ENCODE measurements at places on chromosomes 13 and 19.
A peak's percentile ranks its signal among the peaks of the same experiment; 100 is the strongest.

DNA sequence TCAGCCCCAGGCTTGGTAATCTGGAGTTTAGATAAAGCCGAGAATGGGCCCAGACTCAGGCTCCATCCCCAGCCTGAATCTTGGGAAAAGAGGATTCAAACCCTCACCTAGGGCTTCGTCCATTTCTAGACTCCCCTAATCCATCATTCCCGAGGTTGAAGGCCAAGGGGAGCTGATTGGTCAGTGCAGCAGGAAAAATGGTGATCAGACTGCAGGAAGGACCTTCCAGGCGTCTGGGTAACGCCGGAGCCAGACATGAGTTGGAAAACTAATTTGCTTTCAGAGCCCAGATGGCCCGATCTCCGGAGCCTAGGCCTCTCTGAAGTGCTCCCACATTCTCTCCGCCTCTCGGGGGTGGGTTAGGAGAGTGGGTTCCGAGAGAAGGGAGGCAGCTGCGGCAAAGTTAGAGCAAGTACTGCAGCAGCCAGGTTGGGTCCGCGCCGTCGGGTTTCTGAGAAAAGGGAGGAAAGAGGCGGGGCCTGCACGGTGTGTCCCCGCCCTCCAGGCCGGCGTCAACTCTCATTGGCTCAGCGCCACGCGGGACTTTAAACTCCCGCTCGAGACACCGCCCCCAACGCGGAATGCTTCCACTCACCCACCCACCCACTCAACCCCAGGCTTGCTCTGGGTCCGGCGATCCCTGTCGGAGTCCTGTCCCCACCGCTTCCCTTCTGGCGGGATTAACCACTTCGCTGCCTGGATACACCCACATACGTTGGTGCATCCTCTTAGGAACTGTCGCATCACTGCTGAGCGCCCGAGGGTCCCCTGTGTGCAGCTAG, 788 bp upstream of the RTBDN start:
- DNase-seq, result peak; percentile 54

GRCh38 chr19:17254636-17255035, 8.9 kb upstream of the NR2F6 start:
- DNase-seq, result no peak

GRCh38 chr13:20824762-20825476, 51.2 kb upstream of the EEF1AKMT1 start:
- DNase-seq, result no peak

DNA sequence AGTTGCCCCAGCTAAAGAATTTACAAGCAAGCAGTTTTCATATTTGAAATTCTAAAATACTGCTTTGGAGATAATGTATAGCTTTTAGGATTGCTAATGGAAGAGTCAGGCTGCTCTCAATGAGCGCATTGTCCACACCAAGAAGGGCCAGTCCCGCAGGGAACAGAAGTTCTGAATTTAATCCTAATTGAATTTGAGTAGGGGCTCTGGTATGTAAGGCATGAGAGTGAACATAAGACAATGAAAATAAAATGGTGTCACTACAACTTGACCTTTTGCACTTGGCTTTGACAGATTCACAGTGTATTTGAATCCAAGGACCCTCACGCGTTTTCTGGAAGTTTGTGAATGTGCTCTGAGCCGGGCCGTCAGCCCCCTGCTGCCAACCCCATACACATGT, 32.6 kb downstream of the RAB20 start:
- DNase-seq, result no peak

DNA sequence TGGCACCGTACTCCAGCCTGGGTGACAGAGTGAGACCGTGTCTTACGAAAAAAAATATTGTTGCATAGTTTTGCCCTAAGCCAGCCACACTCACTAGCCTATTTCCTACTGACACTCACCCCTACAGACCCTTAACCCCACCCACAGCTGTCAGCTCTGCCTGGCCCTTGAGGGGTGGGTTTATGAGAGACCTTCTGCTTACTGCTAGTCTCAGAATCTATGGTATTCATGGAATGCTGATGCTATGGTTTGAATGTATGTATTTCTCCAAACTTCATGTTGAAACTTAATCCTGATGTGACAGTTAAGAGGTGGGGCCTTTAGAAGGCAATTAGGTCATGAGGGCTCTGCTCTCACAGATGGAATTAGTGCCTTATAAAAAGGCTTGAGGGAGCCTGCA, 79.2 kb upstream of the LRCH1 start:
- no peak for DNase-seq

- DNase-seq, result peak; percentile 21
Observed at GRCh38 chr13:30978981-30979956, 46.8 kb downstream of the TEX26 start.

DNA sequence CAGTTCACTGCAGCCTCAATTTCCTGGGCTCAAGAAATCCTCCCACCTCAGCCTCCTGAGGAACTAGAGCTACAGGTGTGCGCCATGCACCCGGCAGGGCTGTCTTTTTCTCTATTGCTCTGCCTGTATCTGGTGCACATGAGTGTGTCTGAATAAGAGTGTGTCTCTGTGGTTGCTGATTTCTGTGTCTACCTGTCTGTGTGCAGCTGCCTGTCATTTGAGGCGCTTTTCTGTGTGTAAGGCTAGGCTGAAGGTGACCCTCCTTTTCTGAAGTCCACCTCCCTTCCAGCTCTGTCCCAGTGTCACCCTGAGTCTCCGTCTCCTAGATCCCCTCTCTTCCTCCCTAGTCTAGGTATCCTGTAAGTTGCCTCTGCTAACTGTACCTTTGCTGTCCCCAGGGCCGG, 1.5 kb upstream of the PRR12 start:
- DNase-seq, result no peak

- no peak for DNase-seq
Observed at GRCh38 chr13:44142540-44142867, 231.1 kb upstream of the SERP2 start.

DNA sequence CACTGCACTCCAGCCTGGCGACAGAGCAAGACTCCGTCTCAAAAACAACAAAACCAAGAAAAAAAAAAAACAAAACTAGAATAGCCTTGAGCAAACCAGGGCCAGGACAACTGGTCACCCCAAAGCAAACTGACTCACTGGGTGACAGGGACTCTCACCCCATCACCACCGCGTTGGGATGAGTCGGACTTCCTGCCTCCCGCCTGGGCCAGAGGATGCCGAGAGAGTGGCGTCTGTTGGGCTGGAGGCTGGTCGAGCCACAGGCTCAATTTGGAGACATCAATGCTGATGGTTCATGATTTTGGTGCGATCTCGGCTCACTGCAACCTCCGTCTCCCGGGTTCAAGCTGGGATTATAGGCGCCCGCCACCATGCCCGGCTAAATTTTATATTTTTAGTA, 11.6 kb downstream of the TMPRSS9 start:
- peak; percentile 67 for DNase-seq

GRCh38 chr13:76991432-76991795, 467 bp upstream of the CLN5 start:
- peak; percentile 47 for DNase-seq

- DNase-seq, result peak; percentile 73
Observed at GRCh38 chr19:51294211-51294976, 17.1 kb upstream of the IGLON5 start.

- DNase-seq, result no peak
Observed at GRCh38 chr13:97456047-97456446, 22.1 kb downstream of the RAP2A start.

DNA sequence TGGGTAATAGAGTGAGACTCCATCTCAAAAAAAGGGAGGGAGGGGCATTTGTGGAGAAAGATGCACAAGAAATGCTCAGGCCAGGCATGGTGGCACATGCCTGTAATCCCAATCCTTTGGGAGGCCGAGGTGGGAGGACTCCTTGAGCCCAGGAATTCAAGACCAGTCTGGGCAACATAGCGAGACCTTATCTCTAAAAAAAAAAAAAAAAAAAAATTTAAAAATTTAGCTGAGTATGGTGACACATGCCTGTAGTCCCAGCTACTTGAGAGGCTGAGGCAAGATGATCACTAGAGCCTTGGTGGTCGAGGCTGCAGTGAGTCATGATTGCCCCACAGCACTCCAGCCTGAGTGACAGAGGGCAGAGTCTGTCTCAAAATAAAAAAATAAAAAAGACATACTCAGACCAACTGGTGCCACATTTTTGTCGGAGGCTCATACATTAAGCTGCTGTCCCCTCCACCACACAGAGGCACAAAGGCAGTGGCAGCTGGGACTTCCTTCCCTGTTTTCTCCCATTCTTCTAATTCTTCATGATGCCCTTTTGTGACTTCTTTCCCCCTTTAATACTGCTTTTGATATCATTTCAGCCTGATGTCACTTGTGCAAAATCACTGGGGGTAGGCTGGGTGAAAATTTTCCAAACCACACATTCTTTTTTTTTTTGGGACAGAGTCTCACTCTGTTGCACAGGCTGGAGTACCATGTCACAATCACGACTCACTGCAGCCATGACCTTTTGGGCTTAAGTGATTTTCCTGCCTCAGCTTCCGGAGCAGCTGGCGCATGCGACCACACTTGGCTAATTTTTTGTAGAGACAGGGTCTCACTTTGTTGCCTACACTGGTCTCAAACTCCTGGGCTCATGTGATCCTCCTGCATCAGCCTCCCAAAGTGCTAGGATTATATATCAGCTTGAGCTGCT, 26.8 kb upstream of the CXCL17 start:
- DNase-seq, result peak; percentile 70

DNA sequence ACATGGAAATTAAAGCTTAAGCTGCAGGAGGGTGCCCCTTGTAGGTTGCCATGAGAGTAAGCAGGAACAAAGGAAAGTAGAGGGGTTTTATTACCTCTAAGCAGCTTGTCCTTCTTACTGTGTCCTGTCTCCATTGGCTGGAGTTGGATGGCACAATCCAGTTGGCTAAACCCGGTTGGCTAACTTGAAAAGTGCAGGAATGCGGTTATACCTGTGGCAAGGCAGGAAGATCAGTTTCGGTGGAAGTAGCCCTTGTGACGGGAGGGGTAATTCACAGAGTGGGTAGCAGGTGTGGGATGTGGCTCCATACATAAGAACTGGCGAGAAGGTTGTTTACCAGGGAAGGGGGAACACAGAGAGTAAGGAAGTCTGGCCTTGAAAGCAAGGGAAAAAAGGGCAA, 3.2 kb downstream of the ZNF726 start:
- DNase-seq, result no peak

DNA sequence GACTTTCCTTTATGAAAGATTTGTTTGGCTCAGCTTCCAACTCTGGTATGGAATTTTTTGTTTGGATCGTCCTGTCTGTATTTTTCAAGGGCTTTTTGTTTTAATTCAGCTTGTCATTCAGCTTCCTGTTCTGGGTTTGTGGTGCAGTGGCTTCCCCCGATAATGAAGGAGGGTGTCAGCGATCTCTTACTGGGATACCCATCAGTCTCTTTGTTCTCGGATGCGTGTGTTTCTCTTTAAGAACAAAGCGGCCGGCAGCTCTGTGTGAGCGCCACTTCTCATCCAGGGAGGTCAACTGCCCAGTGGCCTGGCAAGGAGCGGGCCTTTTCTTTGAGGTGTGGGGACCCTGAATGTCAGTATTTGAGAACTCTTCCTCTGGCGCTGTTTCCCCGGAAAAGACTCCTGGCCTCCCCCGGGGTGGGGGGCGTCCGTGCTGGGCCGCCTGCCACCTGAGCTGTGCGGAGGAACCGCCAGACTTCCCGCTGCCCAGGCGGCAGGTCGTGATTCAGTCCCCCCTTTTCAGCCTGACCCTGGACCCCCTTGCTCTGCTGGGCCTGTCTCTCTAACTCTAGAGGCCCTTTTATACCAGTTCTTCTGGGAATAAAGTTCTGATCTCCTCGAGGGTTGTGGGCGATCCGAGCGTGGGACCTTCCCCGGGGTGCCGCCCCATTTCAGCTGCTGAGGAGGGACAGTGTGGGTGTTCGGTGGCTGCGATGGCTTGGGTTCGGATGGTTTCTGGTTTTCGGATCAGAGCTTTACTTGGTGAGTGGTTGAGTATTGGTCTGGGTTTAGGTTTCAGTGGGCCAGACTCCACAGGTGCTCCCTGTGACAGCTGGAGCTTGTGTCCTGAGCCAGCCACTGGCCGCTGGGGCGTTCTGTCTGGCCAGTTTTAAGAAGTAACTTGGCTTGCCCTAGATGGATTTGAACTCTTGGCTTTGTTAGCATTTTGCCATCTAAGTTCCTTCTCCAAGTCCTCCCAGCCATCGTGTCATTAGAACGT, 3.4 kb downstream of the SF3A2 start:
- DNase-seq, result no peak

- DNase-seq, result no peak
Observed at GRCh38 chr13:42883142-42883541, 101.8 kb downstream of the FAM216B start.

DNA sequence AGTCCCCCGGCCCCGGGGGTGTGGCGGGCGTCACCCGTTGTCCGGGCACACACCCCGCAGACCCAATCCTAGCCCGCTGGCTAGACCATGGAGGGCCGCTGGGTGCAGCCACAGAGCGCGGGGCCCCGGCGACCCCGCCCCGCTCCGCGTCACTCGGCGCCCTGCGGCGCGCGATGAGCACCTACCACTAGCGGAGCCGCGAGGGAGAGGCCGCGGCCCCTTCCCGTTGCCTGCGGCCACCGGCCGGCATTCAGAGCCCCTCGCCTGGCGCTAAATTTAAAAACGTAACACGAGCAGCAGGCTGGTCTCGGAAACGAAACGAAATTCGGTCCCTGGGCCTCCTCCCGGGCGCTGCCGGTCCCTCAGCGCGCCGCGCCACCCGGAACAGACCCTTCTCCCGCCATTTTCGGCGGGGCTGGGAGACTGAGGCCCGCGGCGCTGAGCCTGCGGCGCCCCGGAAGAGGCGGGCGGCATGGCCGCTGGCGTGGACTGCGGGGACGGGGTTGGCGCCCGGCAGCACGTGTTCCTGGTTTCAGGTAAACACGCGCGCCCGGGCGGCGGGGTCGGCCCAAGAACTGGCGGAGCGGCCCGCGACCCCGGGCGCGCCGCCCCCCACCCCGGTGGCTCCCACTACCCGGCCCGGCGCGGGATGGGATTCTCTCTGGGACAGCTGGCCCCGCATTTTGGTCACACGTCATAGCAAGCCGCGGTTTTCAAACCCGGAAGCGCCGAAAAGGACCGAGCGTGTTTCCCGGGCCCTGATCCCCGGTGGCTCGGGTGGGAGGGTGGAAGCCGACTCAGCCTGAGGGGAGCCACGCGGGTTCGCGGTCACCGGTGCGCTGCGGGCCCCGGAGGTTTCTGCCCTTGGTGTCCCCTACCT, at the start of gene RNASEH2B:
TSS of gene RNASEH2B (plus strand) at position 187 of the 880 bp plus-strand sequence. CDS start at position 473, 286 bp downstream.
- DNase-seq, result peak; percentile 73

DNA sequence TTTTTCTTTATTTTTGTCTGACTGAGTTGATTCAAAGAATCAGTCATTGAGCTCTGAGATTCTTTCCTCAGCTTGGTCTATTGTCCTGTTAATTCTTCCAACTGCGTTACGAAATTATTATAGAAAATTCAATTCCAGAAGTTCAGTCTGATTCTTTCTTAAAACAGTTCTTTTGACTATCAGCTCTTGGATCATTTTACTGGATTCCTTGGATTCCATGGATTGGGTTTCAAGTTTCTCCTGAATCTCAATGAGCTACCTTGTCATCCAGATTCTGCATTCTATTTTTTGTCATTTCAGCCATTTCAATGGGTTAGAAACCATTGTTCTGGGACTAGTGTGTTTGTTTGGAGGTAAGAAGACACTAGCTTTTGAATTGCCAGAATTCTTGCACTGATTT, 169.3 kb downstream of the PCDH20 start:
- no peak for DNase-seq

GRCh38 chr13:39862900-39863299, 207.4 kb downstream of the COG6 start:
- no peak for DNase-seq
